ENCODE measurements at places on chromosomes 2 and 18.

GRCh38 chr2:28055325-28055970 lies 164.9 kb downstream of the BABAM2 start:
- no peak for DNase-seq

GRCh38 chr2:186437719-186438118 lies 48.3 kb upstream of the ZC3H15 start:
- no peak for DNase-seq

DNA sequence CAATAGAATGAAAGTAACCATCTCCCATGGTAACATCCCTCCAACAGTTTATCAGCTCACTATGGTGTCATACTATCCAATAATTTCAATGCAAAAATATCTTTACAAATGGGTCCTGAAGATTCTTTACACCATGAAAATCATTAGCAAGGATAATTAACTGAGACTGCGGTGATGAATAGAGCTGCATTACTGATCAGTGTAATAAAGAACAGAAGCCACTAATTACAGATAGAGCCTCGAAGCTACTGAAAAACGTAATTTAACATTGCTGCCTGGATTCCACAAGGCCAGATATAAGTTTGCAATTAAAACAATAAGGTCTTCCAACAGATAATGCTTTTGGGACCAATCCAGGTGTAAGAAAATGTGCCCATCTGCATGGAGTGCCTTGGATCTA lies 1245.8 kb upstream of the SLC39A10 start:
- DNase-seq, result no peak

DNA sequence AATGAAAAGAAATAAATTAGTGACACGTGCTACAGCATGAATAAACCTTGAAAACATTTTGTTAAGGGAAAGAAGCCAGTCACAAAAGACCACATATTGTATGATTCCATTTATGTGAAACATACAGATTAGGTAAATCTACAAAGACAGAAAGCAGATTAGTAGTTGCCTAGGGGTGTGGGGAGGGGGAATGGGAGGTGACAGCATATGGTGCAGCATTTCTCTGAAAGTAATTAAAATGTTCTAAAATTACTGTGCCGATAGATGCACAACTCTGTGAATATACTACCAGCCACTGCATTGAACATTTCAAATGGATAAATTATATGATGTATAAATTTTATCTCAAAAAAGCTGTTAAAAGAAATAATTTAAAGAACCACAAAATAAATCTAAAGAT lies 161.0 kb downstream of the TRIB2 start:
- DNase-seq, result no peak

- DNase-seq, result no peak
Measured at GRCh38 chr2:200617156-200618053, 31.6 kb downstream of the AOX1 start.

DNA sequence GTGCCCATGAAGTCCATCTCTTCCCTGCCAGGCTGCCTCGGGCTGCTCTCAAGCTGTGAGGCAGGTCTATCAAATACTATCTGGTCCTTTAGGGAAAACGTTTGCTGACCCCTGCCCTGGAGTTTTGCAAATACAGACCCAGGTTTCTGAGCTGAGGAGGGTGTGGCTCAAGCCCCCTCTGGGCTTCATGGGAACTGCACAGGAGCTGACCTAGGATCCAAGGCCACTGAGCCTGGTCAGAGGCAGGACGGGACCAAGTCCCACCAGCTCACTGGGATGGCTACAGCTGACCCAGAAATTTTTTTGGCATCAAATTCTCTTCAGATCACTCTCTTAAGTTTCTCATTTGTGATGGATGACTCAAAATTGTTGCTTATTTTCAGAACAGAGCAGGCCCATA lies 14.1 kb downstream of the ZNF516 start:
- DNase-seq, result no peak

DNA sequence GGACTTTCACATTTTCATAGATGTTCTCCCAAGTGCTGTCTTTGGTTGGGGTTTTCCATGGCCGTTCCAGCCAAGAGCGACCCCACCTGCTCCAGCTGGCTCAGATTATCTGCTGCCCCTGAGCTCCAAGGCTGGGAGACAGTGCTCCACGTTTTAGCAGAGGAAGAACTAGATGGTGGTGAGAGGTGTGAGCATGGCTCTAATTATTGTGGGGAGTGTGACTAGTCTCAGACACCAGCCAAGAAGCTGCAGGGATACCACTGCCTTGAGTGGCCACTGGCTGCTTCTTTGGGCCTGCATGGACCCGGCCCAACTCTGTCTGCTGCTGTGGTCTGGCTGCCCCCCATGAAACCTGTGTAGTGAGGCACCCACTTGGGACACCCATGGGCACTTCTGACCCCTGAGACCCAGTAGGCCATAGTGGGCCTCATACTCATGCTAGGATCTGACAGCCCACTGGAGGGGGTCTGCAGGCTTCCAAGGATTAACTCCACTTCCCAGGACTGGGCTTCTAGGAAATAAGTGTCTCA lies 2.8 kb upstream of the NCL start:
- no peak for DNase-seq

GRCh38 chr2:134690629-134691215 lies 28.1 kb downstream of the TMEM163 start:
- DNase-seq, result no peak

DNA sequence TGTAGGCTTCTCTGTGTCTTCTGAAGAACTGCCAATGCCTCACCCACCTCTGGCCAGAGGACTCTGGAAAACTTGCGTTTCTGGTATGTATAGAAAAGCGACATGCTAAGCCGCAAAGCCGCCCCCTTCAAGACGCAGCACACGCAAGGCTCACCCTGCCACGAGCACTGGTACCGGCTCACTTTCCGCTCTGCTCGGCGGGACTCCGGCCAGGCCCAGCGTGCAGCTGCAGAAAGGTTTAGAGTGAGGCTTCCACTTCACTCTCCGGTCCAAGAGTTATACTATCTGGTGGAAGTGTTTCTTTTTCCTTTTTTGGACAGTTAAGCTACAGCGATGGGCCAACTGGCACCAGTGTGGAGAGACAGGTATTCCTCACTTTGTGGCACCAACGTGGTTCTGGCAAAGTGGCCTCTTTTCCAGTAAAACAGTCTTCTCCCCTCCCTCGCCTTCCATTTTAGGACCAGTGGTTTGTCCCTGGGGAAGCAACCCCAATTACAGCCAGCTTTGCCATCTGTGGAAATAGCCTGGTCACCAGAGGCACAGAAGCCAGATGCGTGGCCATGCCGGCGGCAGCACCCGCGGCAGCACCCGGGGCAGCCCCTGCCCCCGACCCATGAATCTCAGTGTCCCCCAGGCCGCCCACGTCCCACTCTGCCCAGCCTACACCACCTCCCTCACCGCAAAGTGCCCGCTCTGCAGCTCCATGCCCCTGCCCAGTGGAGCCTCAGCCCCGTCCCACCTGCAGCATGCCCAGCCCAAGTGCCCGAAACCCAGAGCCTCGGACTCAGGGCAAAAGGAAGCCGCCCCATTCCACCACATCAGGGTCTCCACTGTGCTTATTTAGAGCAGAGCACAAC lies 91.6 kb upstream of the CTDP1 start:
- no peak for DNase-seq

DNA sequence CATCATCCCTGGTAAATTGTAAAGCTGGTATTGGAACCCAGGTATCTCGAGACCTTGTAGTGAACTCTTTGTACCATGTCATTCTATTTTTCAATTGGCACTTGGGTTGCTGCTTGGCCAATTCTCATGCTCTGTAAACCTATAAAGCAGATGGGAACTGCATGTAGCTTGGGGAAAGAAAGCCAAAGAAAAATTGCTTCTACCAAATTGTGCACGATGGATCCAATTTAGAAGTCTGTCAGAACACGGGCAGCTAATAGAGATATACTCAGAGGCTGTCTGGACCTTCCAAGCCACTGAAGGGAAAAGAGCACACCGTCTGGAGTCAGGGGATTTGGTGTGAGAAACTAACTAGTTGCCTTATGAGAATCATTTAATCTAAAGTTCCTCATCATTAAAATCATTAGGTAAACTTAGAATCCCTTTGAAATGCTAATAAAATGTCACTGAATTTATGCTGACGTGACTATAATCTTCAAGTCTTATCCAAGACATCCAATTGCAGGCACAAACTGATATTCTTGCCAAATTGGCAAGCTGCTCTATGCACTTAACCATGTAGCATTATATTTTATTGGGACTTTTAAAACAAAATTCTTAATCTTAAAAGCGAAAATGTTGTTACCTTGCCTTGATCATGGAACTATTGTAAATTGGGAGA lies 206.8 kb downstream of the DCC start:
- DNase-seq, result no peak

GRCh38 chr18:12637393-12637792 lies 20.5 kb downstream of the SPIRE1 start:
- no peak for DNase-seq

GRCh38 chr2:197894751-197895274 lies 90.4 kb downstream of the PLCL1 start:
- no peak for DNase-seq

DNA sequence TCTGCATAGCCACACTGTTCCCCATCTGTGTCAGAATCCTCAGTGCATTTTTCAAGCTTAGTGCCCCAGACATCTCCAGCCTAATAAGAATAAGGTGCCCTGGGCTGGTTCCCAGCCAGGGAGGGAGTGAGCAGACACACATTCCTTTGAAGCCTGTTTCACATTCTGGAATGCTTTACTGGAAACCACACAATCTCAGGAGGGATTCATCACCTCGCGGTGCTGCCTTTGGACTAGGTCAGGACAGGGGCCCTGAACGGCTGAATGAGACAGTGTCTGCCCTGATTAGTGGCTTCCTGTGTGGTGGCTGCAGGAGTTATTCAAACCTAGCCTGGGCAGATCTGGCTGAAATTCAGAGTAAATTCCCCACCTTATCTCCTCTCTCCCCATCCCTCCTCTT lies 108.0 kb upstream of the LDAH start:
- DNase-seq, result no peak

- no peak for DNase-seq
Measured at GRCh38 chr2:238527565-238527964, 100.8 kb downstream of the ASB1 start.

- no peak for DNase-seq
Measured at GRCh38 chr2:230823264-230823964, 41.3 kb upstream of the ITM2C start.

DNA sequence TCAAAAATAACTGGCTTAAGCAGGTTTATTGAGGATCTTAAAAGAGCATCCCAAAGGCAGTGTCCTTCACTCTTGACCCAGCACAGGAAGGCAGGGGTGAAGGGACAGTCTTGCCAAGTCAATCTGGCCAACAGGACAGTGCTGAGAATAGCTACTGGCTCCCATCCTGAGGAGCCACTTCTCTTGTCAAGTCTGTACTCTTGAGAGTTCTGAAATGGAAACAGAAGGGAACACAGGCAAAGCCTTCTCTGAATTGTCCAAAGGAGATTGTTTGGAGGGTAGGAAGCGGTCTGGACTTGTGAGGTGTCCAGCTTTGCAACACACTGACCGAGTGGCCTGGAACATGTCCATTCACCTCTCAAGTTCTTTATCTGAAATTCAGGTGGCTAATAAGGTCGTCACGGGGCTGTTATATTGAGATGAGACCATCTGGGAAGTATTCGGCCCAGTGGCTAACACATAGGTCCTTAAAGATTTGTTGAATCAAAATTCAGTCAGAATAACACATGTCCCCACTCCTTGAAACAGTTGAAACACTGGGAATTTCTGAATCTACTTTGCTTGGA lies 99.5 kb upstream of the FHL2 start:
- DNase-seq, result no peak

DNA sequence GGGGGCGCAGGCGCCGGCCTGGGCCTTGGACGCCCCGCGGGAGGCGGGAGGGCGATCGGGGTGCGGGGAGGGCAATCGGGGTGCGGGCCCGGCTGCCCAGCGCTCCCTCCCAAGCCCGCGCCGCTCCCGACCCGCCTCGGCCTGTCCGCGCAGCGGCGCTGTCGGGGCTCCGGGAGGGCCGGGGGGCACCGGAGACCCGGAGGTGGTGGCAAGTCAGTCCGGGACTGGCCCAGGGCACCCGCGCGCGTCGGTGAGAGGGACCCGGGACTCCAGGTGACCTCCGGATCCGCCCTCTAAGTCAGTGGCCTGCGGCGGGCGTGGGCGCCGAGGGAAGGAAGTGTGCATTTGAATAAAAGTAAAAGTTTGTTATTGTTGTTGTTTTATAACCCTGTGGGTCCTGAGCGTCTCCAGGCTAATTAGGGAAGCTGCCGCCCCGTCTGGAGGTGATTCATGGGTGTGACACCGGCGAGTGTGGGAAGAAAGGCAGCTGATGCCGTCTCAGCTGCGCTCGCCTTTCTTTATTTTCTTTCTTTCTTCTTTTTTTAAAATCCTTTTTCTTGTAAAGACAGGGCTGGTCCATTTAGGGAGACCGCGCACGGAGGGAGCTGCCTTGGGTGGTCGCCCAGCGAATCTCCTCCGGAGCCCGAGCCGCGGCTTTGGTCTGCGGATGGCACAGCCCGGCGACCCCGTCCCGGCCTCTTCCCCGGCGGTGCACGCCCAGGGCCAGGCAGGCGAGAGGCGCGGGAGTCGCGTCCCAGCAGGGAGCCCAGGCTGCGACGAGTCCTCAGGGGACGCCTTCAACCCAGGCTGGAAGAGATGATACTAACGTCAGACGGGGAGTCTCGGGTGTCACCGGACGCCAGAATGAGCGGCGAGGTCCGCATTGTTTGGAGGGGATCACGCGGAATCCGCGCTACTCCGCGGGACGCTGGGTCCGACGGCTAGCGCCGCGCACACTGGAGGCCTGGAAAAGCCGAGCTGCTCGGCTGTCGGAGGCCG lies 627 bp upstream of the CRACDL start:
- DNase-seq, result no peak

DNA sequence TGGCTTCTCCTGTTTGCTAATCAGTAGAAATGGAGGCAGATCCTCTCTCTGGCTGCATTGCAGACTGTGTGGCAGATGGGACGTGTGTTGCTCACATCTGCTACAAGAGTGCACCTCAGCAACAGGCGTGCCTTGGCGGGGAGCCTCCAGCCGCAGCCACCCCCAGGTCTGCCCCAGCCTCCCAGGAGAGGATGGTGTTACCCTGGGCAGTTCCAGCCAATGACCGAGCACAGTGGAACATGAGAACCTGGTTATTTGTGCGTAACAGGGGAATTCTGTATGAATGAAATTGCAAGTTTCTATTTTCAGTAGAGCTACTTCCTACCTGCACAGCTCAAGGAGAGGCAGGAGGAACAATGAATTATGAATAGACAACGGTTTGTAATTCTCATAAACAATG lies 130.6 kb upstream of the CBLN2 start:
- no peak for DNase-seq

DNA sequence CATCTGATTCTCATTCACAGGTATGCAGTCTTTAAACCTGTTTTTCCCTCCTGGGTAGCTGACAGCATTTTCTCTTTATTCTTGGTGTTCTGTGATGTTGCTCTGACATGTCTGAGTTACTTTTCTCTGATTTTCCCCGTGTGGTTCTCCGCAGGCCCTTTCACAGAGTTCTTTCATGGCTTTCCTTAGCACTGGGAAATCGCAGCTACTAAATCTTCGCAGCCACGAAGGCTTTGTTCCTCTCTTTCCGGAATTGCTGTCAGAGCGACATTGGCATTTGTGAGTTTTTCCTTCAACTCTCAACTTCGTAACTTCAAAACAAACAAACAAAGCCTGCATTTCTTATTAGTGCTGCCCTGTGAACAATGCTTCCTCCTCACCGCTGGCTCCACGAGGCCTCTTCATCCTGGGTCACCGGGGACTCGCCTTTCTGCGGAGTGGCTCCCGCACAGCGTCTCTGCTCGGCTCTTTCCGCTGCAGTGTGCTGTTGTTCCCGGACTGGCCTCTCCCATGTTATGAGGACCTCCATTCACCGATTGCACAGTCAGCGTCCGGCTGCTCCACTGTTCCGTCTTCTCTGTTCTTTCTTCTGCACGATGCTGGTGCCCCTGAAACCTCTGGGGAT lies 16.1 kb downstream of the COLEC11 start:
- no peak for DNase-seq
